ENCODE measurements at places on chromosomes 5 and 9.

GRCh38 chr5:6729386-6730310 is 16.4 kb downstream of the TENT4A start:
- peak; percentile 83 for DNase-seq

GRCh38 chr5:171984748-171985419 is 21.6 kb downstream of the FBXW11 start:
- DNase-seq, result no peak

GRCh38 chr9:137062384-137062783 is 8.0 kb downstream of the SAPCD2 start:
- no peak for DNase-seq

GRCh38 chr9:121331992-121332685 is 37.9 kb downstream of the STOM start:
- no peak for DNase-seq

GRCh38 chr5:84634256-84634655 is 249.6 kb upstream of the EDIL3 start:
- no peak for DNase-seq

DNA sequence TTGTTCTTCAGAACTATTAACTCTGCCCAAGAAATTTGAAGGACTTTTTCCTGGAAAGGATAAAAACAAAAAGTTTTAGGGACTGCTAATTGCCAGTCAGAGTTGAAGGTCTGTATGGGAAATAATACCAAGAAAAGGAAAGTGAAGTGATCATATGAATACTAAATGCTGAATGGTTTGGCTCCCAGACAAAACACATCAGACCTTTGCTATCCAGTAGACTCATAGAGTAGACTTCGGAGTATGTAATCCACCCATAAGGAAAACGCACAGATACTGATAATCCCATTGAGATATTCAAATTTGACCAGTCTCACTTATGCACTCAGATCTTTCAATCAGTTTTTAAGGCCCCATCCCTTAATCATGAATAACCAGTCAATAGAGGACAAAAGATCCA is 319.0 kb upstream of the PTGER4 start:
- DNase-seq, result no peak

GRCh38 chr5:93622240-93622885 is 39.3 kb downstream of the NR2F1 start:
- peak; percentile 34 for DNase-seq

DNA sequence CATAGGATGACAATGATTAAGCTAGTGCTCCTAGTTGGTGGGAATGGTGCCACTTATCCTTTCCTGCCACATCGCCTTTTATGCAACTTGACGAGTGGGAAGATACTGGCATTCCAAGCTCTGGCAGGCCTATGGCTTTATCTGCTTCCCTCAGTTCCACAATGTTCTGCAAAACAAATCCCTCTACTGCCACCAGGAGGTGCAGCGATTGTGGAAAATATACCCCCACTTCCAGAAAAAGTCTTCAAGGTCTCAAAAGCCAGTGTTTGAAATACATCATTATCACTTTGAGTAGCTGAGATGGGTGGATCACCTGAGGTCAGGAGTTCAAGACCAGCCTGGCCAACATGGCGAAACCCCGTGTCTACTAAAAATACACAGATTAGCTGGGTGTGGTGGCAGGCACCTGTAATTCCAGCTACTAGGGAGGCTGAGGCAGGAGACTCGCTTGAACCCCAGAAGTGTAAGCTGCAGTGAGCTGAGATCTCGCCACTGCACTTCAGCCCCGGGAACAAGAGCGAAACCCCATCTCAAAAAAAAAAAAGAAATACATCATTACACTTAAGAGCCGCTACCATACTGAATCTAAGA is 3.4 kb downstream of the CLINT1 start:
- DNase-seq, result no peak

DNA sequence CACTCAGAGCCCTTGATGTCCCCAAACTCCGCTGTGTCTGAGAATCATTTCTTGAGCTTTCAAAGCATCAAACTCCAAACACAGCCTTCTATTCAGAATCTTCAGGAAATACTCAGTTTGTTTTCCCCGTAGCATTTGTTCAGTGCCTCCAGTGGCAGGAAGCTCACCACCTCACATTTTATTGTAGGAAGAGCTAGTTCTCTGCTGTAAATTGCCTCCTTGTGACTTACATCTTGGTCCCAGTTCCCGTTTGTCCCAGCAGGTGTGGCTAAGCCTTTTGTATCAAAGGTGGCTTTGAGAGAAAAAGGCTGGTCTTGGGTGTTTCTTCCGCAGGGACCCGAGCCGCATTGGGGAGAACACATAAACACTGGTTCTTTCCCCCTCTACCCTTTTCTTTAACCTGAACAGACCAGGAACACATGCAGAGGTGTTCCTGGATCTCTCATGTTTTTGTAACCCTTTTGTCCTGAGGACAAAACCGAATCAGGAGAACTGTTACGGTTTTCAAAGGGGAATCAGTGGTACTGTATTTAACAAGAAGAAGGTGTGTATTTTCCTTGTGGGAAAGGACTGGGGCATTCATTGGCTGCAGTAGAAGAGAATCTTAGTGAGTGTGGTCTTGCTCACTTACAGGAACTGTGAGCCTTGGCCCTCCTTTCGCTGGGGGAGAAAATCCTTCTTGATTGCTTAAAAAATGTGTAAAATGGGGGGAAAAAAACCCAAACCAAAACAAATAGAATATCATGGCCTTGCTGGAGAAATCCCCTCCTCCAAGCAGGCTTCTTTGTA is 1.9 kb downstream of the OSMR start:
- no peak for DNase-seq

- DNase-seq, result no peak
These were observed 48.3 kb upstream of the RNF130 start for GRCh38 chr5:180119903-180120236.

- DNase-seq, result no peak
These were observed 11.1 kb downstream of the BRD3 start for GRCh38 chr9:134056483-134057306.

DNA sequence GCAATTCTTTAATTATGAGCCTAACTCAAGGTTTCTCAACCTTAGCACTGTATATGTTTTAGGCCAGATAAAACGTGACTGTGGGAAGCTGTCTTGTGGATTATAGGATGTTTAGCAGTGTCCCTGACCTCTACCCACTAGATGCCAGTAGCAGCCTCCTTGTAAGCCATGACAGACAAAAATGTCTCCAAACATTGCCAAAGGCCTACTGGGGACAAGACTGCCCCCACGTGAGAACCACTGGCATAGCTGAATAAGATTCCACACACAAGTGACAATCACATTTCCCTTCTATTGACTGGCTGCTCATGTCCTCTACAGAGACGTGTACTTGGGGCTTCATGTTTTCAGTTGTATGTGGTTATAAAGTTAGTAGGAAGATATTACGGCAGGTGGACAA is 55.4 kb downstream of the GOLM1 start:
- no peak for DNase-seq

- no peak for DNase-seq
These were observed 45.5 kb downstream of the SPIN1 start for GRCh38 chr9:88433583-88434255.

- DNase-seq, result no peak
These were observed 207.9 kb downstream of the GDNF start for GRCh38 chr5:37631939-37632338.

DNA sequence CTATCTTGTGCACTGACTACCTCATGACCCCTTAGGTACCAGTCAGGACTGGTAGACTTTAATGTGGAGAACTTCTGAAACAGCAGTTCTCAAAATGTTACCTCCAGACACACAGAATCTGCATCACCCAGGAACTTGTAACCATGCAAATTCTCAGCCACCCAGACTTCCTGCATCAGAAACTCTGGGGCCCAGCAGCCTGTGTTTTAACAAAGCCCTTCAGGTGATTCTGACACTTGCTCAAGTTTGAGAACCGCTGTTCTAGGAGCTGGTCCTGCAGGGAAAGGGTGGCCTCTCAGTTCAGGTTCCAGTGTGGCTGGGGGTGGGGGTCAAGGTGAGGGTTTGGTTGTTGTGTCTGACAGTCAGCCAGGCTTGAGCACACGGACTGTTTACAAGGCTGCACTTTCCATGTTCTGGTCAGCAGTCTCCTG is 28.4 kb downstream of the ZFP62 start:
- DNase-seq, result no peak

- DNase-seq, result no peak
These were observed 26.7 kb downstream of the CSF1R start for GRCh38 chr5:150059623-150060022.

DNA sequence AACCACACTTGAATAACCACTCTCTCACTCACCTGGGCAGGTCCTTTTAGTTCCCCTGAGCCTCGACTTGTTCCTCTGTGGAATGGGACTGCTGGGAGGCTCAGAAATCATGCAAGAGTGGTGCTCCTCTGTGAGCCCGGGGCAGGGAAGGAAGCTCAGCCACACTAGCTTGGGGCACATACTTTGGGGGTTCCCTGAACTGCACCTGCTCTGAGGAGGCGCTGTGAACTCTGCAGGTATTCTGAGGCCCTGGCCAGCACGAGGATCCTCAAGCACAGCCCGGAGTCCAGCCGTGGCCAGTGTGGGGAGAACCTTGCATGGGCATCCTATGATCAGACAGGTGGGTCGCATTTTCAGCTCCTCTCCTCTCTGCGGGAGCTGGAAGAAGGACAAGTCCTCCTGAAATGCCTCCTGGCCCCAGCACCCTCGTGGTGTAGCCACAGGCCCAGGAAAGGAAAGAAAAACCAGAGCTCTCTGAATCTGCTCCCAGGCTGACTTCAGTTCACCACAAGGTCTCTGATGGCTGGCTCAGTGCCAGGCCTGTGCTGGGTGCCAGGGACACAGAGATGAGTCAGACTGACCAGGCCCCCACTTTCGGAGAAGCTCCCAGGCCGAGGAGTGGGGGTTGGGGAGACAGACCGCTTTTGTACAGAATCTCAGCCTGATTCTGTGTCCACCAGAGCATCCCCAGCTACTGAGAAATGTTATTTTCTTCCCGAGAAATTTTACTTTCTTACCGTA is 11.9 kb downstream of the GLIPR2 start:
- DNase-seq, result no peak

- DNase-seq, result no peak
These were observed 263.8 kb downstream of the SYK start for GRCh38 chr9:91065231-91066041.

DNA sequence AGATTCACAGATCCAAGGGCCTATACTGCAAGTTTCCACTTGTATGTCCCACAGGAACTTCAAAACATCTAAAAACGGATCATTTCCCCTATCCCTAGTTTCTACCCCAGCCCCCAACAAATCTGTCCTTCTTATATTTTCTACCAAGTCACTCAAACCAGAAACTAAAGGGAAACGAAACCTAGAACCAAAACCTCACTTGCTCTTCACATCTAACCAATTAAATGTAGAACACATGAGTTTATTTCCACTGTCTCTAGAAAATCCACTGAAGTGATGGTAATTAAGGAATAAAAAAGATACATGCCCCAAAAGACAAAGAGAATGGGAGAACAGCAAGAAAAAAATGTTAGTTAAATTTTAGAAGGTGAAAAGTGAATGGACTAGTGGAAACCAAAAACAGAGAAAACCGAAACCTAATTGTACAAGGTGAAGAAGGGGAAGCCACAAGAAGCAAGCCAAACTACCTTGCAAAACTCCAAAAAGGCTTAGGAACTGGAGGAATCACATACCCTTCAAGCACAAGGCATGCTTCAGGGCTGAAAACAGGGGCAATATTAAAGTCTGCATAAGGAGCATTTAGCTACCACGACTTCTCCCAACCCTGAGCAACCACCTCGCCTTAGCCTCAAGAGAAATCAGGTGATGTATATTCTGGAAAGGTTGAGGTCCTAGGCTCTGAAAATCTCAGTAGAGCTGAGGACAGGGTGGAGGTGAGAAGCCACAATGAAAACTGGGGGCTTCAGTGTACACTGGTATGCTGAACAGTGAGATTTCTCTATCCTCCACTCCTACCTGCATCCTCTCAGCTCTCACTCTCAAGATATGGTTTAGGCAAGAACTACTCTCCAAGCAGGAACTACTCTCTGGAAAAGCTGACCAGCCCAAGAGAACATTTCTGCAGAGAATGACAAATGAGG is 11.1 kb downstream of the SMU1 start:
- DNase-seq, result no peak

Measured in hematopoietic multipotent progenitor cell (in vitro differentiated cells).